ENCODE measurements at places on chromosomes 3 and 15.

DNA sequence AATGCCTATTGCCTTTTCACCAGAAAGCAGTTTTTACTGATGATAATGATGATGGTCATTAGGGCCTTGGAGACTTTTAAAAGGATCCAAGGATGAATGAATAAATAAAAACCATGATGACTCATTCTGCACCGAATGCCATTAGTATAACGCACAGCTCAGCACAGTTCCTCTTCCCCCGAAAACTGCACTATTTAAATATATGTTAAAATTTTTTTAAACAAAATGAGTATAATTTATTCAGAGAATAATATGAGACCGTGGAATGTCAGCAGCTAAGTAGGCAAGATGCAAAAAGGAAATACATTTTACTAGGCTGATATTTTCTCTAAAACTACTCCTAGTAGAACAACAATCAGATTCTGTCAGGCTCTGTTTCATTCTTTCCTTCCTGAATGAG is 83.4 kb upstream of the NANOGP8 start:
- peak; percentile 78 for DNase-seq

- no peak for DNase-seq
Measured at GRCh38 chr3:156725682-156726081, 51.3 kb downstream of the TIPARP start.

GRCh38 chr15:74908635-74909034 is 2.0 kb upstream of the FAM219B start:
- DNase-seq, result no peak

GRCh38 chr3:184783319-184783718 is 28.6 kb upstream of the VPS8 start:
- peak; percentile 76 for DNase-seq

- no peak for DNase-seq
Measured at GRCh38 chr3:150215616-150216015, 192.5 kb upstream of the TSC22D2 start.

- no peak for DNase-seq
Measured at GRCh38 chr15:65660927-65661326, 39.2 kb downstream of the SLC24A1 start.

DNA sequence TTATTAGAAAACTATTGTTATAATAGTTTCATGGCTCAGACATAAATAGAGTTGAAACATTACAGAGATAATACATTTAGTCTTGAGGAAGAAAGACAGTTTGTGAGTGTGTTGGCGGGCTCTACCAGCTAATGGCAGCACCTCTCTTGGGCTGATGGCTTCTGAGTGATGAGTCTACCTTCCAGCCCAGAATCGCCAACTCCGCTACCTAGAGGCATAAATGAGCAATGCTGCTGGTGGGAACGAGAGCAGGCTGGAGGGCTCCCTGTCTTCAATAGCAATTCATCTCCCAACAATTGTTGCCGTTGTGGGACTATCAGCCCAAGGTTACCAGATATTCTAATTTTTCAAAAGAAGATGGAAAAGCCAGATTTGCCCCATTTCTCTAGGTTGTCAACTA is 388.7 kb downstream of the FOXP1 start:
- DNase-seq, result no peak

GRCh38 chr15:71826196-71826595 is 15.8 kb downstream of the NR2E3 start:
- DNase-seq, result no peak

DNA sequence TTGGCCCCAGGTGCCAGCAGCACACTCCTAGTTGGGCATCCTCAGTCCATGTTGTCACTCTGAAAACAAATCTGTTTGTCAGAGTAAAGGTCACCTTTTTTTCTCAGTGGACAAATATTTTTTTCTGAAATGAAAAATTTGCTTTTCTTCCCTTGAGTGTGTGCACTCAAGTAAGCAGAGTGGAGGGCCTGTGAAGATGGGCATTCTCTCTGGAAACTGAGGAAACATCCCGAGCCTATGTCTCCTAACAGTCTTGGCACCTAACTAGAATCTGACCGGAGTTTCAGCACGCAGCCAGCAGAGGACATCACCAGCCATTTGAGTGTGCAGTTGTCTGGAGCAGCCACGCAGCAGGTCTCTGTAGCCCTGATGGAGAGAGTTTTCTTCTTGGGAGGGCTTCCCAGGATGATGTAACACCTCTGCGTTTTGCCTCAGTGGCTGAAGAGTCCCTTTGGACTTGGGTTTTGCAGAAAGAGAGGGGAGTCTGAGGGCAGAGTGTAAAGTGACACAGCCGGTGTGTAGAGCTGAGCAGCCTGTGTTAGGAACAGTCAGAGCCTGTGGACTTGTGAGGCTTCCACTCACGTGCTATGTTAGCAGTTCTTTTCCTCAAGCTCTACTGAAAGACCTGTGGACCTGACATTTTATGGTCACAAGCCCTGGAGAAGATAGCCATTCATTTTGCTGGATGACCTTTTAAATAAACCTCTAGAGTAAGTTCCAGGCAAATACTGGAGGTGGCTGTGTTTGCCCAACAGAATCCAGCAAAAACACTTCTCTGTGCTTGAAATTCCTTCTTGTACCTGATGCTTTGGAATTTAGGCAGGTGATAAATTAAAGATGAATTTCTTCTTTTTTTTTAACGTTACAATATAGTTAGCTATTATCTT is 51.6 kb downstream of the ABHD2 start:
- peak; percentile 34 for DNase-seq

DNA sequence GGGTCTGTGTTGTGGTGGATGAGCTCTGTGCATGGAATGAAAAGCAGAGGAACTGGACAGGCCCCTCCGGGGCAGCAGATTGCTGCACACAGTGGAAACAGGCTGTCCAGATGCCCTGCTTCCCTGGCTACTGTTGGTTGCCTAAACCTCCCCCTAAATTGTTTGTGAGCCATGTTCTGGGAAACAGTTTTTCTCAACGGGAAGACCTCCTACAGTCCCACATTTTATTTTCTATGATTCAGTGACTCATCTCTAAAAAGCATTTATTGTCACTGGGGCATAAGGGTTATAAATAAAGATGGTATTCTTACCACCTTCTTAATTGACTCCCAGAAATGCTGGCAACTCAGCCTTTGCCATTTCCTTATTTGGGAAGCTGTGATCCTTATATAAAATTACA is 20.3 kb upstream of the PTPN9 start:
- DNase-seq, result peak; percentile 42

DNA sequence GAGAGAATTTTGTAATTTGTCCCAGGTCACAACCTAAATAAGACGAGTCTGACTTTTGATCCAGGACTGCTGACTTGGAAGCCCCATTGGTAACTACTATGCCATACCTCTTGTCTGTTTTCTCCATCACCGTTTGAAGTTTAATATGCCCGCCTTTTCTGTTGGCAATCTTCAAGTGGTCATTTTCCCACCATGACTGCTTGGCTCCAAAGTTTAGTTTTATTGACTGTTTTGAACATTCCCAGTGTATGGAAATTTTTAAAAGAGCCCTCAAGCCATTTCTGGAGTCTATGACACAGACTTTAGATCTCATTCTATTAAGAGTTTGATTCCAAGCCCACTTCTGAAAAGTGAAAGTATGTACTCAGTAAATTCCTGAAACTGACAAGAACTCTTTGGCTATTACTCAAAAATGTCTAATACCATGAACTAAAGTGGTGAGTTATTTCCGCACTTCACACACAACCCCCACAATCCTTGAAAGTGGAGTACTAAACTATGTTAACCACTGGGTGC is 136.7 kb upstream of the ADAMTS9 start:
- peak; percentile 60 for DNase-seq

DNA sequence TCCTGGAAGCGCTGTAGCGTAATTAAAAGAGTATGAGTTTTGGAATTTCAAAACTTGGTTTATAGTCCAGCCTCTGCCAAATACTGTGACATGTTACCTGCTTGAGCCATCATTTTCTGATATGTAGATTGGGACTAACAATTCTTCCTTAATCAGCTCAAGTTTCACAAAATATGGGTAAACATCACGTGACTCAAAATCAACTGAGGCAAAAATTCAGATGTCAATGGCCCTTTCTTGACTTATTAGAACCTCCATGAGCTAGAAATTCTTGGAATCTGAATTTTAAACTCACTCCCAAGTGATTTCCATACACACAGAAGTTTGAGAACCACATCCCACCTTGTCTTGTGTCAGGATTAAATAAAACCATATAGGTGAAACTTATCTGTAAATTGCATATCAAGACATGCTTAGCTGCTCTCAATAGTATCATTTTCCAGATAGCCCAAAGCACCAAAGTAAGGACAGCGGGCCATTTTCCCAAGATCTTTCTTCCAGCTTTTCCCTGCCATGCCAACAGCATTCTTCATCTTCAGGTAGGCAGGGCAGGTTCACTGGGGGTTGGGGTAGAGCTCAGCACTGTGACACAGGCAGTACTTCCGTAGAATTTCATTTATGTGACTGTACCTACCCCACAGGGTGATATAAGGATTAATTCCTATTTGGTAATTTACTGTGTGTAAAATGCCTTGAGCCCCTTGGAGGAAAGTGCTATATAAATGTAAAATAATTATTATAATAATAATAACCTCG is 379.0 kb downstream of the TIGIT start:
- no peak for DNase-seq

DNA sequence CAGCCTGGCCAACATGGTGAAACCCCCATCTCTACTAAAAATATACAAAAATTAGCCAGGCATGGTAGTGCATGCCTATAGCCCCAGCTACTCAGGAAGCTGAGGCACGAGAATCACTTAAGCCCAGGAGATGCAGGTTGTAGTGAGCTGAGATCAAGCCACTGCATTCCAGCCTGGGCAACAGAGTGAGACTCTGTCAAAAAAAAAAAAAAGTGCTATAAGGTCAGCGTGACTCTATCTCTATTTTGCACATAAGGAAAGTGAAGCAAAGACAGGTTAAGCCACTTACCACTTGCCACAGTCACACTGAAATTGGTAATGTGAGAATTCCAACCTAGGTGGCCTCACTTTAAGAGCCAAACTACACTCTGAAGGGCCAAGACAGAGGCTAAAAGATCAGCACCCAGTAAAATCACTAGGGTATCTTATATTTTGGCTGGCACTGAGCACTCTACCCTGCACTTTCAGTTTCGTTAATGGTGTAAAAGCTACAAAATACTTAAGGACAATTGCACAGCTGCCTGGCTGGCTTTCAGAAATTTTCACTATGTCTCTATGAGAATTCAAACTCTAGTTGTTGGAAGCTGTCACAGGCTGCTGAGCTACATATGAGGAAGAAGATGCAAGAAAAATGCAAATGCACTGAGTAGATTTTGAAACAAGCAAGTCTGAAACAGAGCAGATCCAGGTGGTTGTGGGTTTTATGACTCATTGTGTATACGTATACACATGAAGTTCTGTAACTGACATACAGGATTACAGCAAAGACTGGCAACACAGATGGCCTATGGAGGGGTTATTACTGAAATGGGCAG is 32.7 kb downstream of the TRANK1 start:
- DNase-seq, result peak; percentile 62

DNA sequence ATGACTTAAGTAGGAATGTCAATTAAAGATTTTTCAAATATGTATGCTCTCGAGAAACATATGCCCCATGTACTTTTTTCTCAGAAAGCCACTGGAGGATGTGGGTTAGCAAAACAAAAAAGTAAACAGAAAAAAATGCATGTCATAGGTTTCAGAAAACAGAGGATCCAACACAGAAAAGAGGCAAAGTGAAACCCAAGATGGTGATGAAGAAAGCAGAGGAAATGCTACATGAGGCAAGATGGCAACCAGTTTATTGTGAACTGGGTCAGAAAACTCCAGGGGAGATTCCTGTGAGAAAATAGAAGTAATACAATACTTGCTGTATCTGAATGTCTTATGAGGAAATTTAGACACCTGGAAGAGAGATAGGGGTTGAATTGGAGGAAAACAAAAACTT is 30.8 kb upstream of the EOMES start:
- DNase-seq, result no peak

- DNase-seq, result no peak
Measured at GRCh38 chr3:153290268-153291015, 128.4 kb downstream of the RAP2B start.

- DNase-seq, result no peak
Measured at GRCh38 chr15:58501006-58501405, 69.2 kb downstream of the LIPC start.

DNA sequence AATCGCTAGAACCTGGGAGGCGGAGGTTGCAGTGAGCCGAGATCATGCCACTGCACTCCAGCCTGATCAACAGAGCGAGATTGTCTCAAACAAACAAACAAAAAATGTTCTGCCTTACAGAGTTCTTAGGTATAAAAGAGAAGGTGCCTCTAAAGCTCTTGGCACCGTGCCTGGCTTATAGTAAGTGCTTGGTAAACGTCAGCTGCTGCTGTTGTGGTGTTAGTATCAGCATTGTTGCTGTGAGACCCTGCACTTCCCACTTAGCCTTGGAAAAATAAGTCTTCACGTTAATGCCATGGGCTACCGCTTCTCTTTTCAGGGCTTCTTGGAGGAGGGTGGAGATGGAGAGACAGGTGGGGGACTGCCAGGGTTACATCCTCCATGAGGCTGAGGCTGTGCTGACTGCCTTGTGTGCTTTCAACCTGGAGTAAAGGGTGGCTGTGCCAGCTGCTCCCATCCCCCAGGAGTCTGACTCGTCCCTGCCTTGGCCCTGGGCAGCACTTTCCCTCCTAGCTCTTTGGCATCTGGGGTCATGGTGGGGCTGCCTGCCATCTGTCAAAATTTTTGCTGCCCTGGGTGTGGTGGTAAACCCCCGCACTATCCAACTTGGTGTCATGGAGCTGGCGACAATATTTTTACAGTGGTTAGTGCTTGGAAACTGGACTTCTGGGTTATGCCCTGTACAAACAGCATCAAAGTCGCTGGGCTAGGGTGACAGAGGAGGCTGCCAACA is 17.8 kb downstream of the FLNB start:
- peak; percentile 49 for DNase-seq

- DNase-seq, result no peak
Measured at GRCh38 chr15:64775551-64776401, at the start of gene RBPMS2. Gene RBPMS2, minus strand, starts transcription at chr15:64775589. Its CDS starts 270 bp downstream, at chr15:64775319.

DNA sequence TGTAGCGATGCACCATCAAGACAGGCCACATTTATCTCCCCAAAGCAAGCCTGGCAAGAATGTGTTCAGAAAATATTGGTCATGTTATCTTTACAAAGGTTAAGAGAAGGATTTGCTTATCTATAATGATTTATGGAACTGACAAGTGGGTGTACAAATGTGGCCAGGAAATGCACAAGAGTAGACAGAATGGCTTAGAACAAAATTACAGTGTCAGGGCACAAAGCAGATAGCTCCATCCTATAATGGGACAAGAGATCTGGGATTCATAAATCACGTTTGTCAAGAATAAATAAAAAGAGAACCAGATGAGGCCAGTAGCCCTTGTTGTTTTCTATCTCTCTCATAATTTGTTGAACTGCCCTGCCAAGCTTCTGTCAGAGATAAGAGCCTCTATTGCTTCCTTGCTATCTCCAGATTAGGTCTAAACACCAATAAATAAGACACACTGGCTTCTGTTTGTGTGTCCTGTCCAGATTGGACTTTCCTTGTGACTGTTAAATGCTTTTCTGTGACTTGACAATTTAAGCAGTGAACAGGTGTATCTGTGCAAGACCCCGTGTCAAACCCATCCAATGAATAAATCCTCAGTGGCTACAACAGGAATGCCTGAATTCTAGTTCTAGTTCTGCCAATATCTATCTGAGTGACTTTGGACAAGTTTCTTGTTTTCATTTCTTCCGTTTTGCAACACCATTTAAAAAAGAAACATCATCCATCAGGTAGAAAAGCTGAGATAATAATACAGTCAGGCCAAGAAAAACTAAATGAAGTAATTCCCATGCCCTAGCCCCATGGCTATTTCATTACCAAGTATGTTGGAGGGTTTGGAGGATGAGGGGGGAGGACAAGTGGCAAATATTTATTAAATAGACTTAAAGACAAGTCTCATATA is 157.2 kb downstream of the DCLK3 start:
- DNase-seq, result no peak
